ENCODE measurements at places on chromosomes 16 and 17. TPM values are rescaled to one million over a fixed set of nuclear protein-coding genes. Genes with fewer than 3 reads are reported as not detected.

CASKIN2 gene
- 4.8 TPM for polyA plus RNA-seq

TAF1C gene
- polyA plus RNA-seq, result 23.4 TPM

DNA sequence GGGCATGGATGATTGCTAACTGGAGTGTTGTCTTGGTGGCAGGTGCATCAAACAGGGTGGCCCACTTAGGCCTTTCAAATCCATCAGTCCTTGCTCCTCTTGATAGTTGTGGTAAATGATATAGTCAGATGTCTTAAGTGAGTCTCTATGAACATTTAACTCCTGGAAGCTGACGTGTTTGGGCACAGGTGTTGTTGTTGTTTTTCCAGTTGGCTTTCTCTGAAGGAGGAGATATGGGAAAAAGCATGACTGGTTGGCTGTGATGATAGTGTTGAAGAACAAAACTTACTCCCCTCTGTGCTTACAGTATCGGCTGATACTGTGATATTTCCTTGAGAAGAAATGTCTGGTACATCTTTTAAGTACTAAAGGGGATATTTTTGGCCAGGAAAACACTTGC is 18.0 kb downstream of the TNRC6A start:
- DNase-seq, result no peak

GRCh38 chr16:20344611-20345010 is 7.9 kb downstream of the UMOD start:
- no peak for DNase-seq

GRCh38 chr17:73749337-73749823 is 105.1 kb upstream of the SDK2 start:
- no peak for DNase-seq

DNA sequence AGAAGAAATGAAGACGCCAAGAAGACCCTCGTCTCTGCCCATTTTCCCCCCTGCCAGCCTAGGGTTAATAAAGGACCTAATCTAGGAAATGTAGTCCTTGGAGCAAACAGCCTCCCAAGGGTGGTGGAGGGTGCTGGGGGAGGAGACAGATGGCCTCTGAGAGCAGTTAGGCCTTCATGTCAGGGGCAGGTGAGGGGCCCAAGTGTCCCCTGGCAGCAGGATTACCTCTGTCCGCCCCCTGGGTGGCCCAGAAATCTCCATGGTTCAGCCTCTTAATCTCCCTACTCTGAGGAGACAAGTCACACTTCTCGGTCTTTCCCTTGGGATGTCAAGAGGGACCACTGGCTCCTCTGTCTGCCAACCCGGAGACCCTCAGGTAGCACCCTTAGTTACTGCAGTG is 365.4 kb upstream of the TNRC6C start:
- DNase-seq, result no peak
